Aorta (tissue), 5 donors: ENCODE measurements at places on chromosomes 7 and 10.
A peak's percentile ranks its signal among the peaks of the same experiment; 100 is the strongest.

DNA sequence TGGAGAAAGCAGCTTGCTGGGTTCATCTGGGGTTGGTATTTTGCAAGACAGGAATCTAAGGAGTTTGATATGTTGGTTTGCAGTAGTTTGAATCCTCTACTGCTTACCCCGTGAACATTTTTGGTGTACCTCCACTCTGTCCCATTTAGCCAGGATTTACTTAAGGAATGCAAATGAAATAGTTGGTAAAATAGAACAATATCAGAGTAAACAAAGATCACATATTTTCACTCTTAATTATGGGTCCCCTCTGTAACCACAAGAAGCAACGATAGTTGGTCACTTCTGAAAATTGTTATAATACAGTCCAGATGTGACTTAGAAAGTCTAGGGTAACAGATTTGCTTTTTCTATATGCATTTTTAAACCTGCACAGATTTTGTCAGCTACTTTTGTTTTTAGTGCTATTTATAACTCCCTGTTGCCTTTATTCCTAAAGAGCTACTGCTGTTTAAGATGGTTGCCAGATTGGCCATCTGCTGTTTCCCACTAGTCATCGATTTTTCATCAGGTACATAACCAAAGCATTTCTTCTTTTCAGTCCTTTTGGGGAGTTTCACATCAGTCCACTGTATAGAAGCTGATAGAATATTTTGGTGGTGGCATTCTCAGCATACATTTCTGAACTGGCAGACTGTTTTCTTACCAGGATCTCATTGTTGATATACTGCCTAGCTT is 37.6 kb downstream of the MAPK8 start:
- DNase-seq: no peak
- no peaks in the 10 kb centered on the region for H3K4me1 ChIP-seq
- no peak overlapping the region for H3K27ac ChIP-seq
- no peak overlapping the region for H3K4me3 ChIP-seq
- no peaks in the 10 kb centered on the region for H3K27me3 ChIP-seq
- no peaks in the 10 kb centered on the region for H3K36me3 ChIP-seq

- H3K27me3 ChIP-seq: no peaks in the 10 kb centered on the region
- H3K36me3 ChIP-seq: no peaks in the 10 kb centered on the region
- H3K4me3 ChIP-seq: no peak overlapping the region
- H3K27ac ChIP-seq: no peak overlapping the region
- DNase-seq: no peak
Measured at GRCh38 chr10:51915031-51915542, 215.7 kb upstream of the CSTF2T start.

GRCh38 chr7:66321283-66321682 is 116.1 kb downstream of the TPST1 start:
- H3K36me3 ChIP-seq: no peaks in the 10 kb centered on the region
- H3K27ac ChIP-seq: no peak overlapping the region
- DNase-seq: no peak
- H3K27me3 ChIP-seq: no peaks in the 10 kb centered on the region
- no peak overlapping the region for H3K4me3 ChIP-seq
- H3K4me1 ChIP-seq: no peaks in the 10 kb centered on the region

DNA sequence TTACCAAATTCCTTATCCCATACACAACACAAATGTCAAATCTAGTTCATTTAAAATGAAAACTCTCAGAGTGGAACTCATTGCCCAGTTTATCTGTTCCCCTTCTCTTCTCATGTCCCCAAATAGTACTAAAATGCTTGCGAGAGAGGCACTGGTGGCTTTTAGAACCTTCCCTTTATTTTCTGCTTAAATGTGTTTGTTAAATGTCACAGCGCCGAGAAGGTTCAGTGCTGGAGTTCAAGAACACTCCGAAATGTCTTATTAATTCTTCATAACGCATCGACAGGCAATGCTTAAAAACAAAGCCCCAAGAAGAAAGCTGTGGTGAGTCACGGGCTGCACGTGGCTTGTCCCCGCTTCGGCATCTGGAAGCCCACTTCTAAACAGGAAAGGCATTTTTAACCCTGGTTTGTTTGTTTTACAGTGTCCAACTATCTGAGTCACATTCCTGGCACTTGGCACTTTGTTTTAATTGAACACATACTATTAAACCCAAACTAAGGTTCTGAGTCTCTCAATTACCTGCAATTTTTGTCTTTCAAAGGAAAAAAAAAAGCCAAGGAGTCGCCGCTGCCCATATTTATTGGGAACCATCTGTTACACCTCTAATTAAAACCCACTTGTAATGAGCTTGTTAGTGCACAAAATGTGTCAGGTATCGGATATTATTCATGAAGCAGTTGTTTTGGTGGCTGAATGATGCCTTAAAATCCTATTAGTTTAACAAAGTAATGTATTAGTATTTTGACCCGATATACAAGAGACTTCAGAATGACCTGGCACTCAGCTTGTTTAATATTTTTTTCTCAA is 49.9 kb upstream of the MGMT start:
- no peak for DNase-seq
- no peak overlapping the region for H3K4me3 ChIP-seq

- peaks cover 3% of the 10 kb centered on the region for H3K4me1 ChIP-seq
- no peak overlapping the region for H3K27ac ChIP-seq
- no peak overlapping the region for H3K4me3 ChIP-seq
- H3K36me3 ChIP-seq: no peaks in the 10 kb centered on the region
- DNase-seq: no peak
Measured at GRCh38 chr7:111527545-111527944, 34.7 kb downstream of the IMMP2L start.

DNA sequence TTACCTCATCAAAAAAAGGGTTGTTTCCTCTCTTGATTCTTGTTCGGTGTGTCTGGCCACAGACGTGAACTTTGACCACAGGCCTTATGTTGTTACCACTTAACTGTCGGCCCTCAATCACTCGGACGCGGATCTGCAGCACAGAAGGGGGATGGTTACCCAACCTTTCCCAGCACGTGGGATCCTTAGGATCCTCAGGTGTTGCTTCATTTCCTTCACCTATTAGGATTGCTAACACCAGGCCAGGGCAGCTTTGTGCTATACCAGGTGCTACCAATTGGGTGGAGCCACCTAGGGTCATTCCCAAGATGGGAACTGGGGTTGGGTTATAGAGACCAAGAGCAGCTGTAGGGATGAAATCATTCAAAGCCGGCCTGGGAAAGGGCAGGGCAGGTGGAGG is 73.4 kb downstream of the MYOF start:
- no peak overlapping the region for H3K27ac ChIP-seq
- H3K27me3 ChIP-seq: no peaks in the 10 kb centered on the region
- H3K4me3 ChIP-seq: no peak overlapping the region
- no peaks in the 10 kb centered on the region for H3K4me1 ChIP-seq

DNA sequence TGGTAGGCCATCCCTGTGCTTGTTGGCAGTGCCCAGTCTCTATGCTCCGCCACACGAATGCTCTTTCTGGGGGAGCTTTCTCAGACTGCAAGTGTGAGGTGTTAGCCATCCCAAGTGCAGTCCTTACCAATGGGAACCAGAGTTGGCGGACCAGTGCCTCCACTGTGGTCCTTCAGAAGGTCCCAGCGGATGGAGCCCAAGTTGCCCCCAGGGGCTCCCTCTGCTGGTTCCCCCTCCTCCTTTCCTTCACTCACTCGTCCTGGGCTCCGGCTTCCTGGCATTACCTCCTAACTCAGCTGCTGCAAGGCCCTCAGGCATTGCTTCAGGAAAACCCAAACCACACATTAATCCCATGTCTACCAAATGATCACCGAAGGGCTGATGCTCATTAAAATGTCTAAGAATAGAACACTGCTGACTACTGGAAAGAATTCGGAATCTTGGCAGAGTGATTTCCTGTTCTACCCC is 139.8 kb downstream of the CUBN start:
- H3K4me1 ChIP-seq: peaks cover 4% of the 10 kb centered on the region
- H3K27ac ChIP-seq: no peak overlapping the region
- no peaks in the 10 kb centered on the region for H3K27me3 ChIP-seq
- no peak for DNase-seq

- H3K4me3 ChIP-seq: no peak overlapping the region
- no peaks in the 10 kb centered on the region for H3K36me3 ChIP-seq
- peak; percentile 43 for DNase-seq
- no peak overlapping the region for H3K27ac ChIP-seq
- no peaks in the 10 kb centered on the region for H3K4me1 ChIP-seq
Measured at GRCh38 chr10:591646-592045, 97.8 kb downstream of the DIP2C start.

DNA sequence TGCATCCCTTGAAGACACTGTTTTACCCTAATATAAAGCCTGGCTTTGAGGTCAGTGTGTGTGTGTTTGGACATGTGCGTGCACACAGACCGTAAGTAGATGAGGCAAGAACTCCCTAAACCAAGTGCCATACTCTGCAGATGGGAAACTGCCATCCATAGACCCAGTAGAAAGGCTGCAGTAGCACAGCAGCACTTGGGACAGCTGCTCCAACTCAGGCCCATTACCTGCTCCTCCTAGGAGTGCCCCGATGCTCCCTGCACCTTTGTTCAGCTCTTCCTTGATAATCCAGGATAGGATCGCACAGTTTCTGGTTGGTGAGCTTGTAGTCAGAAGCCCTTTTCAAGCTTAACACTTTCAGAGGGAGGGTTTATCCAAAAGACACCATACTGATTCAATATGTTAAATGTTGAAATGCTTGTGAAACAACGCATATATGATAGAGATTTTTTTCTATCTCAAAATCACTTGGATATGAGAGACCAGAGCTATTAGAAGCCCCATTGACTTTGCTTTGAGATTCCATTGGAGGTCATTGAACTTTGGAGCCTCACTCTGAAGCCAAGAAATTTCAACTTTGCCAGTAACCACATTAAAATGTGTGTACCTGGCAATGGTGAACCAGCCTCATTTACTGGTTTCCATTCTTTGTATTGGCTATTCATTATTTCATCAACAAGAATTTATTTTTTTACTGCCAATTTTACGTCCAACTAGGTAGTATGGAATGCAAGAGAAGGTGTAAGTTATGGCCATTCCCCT is 757.0 kb upstream of the GALNT17 start:
- no peaks in the 10 kb centered on the region for H3K36me3 ChIP-seq
- H3K4me1 ChIP-seq: peaks cover 5% of the 10 kb centered on the region
- no peaks in the 10 kb centered on the region for H3K27me3 ChIP-seq
- DNase-seq: no peak
- peak overlapping the region; percentile 30 for H3K27ac ChIP-seq

GRCh38 chr7:86664486-86664885 is 20.8 kb downstream of the GRM3 start:
- no peaks in the 10 kb centered on the region for H3K27me3 ChIP-seq
- H3K4me1 ChIP-seq: no peaks in the 10 kb centered on the region
- H3K27ac ChIP-seq: no peak overlapping the region
- H3K4me3 ChIP-seq: no peak overlapping the region

GRCh38 chr7:100607111-100607510 is 4.9 kb downstream of the PCOLCE start:
- no peak overlapping the region for H3K27ac ChIP-seq
- no peak overlapping the region for H3K4me3 ChIP-seq
- no peaks in the 10 kb centered on the region for H3K4me1 ChIP-seq
- H3K27me3 ChIP-seq: no peaks in the 10 kb centered on the region
- no peak for DNase-seq
- no peaks in the 10 kb centered on the region for H3K36me3 ChIP-seq

DNA sequence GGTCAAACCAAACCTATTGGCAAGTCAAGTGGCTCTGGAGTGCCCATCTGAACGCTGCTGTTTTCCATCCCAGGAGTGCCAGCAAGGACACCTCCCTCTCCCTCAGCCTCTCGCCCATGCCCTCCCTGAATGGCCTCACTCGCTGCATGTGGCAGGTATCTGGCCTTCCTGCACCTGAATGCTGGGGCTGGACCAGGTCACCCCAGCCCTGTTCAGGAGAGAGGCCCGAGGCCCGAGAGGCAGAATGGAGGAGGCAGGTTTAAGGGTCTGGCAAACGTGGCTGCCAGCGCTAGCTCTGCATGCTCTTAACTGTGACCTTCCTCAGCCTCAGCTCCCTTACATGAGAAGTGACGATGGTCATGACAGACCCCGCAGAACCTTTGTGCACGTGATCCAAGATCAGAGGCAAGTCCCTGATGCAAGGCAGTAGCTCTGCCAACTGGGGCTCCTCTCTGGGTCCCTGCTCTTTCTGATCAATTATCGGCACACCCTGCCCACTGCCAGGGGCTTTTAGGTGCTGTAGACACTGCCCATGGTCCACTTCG is 295.7 kb upstream of the ZMIZ1 start:
- H3K36me3 ChIP-seq: no peaks in the 10 kb centered on the region
- no peaks in the 10 kb centered on the region for H3K4me1 ChIP-seq
- H3K4me3 ChIP-seq: no peak overlapping the region
- no peaks in the 10 kb centered on the region for H3K27me3 ChIP-seq
- no peak for DNase-seq

DNA sequence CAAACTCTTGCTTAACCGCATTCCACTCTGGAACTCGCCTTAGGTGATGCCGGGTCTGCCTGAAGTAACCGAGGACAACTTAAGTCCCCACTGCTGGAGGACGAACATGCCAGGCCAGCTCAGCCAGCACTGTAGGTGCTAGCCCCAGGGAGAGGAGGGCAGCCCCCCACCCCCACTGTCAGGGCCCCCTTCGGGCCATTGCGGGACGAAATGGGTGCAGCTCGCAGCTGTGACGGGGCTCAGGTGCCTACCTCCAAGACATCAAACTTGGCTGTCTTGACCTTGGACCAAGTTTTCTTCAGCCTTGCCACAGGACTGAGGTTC is 60.4 kb downstream of the CSGALNACT2 start:
- no peaks in the 10 kb centered on the region for H3K4me1 ChIP-seq
- H3K27me3 ChIP-seq: no peaks in the 10 kb centered on the region
- no peak overlapping the region for H3K4me3 ChIP-seq
- no peak overlapping the region for H3K27ac ChIP-seq
- no peaks in the 10 kb centered on the region for H3K36me3 ChIP-seq

- H3K4me3 ChIP-seq: no peak overlapping the region
- no peak overlapping the region for H3K27ac ChIP-seq
- DNase-seq: no peak
- H3K4me1 ChIP-seq: no peaks in the 10 kb centered on the region
Measured at GRCh38 chr7:13028825-13029099, 341.3 kb downstream of the ARL4A start.

DNA sequence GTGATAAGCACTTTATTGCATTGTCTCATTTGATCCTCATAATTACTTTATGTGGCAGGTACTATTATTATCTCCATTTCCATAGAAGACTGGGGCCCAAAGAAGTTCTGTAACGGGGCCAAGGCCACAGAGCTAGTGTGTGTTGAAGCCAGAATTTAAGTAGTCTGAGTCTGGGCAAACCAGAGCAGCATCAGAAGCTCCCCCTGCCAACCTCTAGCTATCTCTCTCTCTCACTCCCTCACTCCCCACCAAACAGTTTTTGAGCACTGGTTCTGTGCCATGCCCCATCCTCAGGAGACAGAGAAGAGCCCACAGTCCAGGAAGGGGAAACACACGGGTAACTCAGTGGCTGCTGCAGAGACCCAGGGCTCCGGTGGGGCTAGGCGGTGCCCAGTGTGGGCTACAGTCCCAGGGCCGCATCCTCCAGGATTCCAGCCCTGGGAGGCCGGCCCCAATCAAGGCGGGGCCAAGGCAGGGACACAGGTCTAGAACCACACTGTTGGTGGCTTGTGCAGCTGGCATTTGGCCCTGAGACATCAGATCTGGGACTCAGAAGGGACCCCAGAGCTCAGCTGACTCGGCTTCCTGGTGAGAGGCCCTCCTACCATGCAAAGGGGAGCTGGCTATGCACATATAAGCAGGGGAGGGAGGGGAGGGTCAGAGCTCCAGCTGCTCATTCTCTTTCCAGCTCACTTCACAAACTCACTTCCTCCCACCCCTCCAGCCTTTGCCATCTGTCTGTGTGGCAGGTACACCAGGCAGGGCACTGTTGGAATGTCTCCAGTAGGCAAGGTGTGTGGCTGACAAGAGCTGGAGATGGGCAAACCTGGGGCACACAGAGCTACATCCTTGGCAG is 34.4 kb downstream of the COL13A1 start:
- no peak overlapping the region for H3K4me3 ChIP-seq
- DNase-seq: no peak
- H3K27me3 ChIP-seq: no peaks in the 10 kb centered on the region

- DNase-seq: no peak
- H3K4me3 ChIP-seq: no peak overlapping the region
- no peaks in the 10 kb centered on the region for H3K27me3 ChIP-seq
- H3K36me3 ChIP-seq: peaks cover 2% of the 10 kb centered on the region
Measured at GRCh38 chr7:50693455-50694130, 89.1 kb downstream of the GRB10 start.
